ENCODE measurements at places on chromosomes 4 and X.

DNA sequence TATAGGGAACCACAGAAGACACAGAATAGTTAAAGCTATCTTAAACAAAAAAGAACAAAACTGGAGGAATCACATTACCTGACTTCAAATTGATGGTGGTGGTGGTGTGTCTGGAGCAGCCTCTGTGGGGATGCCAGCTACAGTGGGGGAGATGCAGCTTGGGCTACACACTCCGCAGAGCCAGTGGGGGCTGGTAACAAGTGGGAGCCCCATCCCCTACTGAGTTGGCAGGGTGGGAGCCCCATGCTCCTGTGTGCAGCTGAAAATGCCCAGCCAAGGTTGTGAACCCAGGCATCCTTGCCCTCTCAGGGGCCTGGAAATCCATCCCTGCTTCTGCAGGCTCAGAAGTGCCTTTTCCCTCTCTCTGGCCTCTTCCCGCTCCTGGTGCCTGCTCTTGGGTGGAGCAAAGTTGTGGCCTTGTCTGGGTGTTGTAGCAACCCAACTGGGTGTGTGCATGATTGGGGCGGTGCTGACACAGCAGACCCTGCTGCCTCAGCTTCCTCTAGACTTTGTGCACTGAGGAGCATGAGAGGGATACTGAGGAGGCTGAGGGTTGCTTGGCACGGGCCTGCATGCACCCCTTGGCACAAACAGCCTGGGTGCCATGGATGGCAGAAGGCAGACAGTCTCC, 38.9 kb downstream of the SH3BGRL start:
- DNase-seq: no peak

DNA sequence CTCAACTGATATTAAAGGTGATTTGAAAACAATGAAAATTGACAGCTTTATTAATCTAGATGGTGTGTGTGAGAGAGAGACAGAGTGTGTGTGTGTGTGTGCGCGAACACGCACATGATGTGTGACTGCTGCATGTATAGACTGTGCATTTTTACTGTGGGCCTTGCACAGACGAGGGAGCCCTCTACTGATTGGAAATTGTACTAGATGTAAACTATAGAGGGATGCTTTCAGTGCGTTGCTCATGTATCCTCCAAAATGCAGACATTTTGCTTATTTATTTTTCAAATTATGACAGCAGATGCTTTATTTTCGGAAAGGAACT, 168.4 kb upstream of the GK2 start:
- DNase-seq: peak; percentile 67

- no peak for DNase-seq
These were observed 31.6 kb upstream of the PPP1R2C start for GRCh38 chrX:42809569-42809968.

DNA sequence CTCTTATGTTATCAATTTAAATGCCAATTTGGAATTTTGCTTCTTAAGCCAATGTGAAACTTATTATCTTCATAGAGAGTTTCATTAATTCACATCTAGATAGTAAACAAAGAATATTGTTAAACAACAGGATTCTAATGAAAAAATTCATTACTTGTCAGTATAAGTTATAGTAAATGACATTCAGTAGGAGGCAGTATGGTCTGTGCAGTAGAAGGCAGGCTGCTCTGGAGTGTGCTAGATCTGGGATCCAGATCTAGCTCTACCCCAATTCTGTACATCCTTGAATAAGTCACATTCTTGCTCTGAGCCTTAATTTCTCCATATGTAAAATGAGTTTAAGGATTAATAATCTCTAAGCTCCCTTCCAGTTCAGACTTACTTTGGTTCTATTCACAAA, 202.7 kb upstream of the POU3F4 start:
- no peak for DNase-seq

- no peak for DNase-seq
These were observed 78.8 kb downstream of the SEL1L3 start for GRCh38 chr4:25783943-25784342.

GRCh38 chr4:61332693-61333092, 132.6 kb downstream of the ADGRL3 start:
- DNase-seq: no peak

- no peak for DNase-seq
These were observed 122.4 kb upstream of the HAND2 start for GRCh38 chr4:173652283-173652931.

DNA sequence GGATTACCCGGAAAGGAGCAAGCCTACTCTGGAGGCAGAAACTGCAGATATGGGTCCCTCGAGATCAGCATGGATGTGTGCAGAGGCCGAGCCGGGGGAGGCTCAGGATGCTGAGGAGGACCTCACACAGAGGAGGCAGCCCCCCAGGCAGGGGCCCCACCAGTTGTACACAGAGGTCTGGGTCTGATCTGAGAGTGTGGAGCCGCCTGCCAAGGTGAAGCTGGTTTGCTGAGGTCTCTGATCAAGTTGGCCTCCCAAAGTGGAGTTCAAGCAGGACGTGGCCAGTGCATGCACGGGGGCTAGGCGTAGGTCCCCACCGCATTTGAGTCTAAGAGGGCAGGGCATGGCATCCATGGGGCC, 35.0 kb downstream of the ACOX3 start:
- DNase-seq: no peak

- DNase-seq: no peak
These were observed 233.3 kb downstream of the NDST4 start for GRCh38 chr4:114879916-114880669.

- DNase-seq: no peak
These were observed 1.4 kb upstream of the FUNDC1 start for GRCh38 chrX:44544036-44544435.

DNA sequence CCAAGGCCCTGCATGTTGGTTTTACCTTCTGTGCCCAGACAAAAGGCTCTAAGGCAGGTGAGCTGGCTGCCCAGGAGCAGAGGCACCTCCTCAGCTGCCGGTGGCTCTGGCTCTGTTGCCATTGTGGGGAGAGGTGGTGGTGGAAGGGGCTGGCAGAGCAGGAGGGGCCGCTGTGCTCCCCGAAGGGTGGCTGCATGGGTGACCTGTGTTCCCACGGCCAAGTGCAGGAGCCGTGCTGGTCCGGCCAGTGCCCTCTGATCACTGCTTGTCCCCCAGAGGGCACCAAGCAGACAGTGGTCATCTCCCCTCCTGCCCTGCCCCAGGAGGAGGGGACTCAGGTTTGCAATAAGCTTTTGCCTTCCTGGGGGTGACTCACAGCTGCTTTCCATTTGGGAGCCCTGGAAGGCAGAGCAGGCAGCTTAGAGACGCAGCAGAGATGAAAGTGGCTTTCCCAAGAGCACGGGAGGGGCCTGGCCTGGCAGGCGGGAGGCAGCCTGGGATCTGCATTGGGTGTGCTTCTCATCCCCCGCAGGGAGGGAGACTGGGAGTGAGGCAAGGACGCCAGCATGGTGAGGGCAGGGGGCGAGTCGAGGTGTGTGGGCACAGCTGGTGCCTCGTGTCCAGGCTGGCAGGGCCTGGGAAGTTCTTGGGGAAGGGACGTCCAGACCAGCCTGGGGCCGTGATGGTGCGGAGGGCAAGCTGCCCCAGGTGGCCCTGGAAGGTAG, 28.7 kb downstream of the DOK7 start:
- DNase-seq: no peak

DNA sequence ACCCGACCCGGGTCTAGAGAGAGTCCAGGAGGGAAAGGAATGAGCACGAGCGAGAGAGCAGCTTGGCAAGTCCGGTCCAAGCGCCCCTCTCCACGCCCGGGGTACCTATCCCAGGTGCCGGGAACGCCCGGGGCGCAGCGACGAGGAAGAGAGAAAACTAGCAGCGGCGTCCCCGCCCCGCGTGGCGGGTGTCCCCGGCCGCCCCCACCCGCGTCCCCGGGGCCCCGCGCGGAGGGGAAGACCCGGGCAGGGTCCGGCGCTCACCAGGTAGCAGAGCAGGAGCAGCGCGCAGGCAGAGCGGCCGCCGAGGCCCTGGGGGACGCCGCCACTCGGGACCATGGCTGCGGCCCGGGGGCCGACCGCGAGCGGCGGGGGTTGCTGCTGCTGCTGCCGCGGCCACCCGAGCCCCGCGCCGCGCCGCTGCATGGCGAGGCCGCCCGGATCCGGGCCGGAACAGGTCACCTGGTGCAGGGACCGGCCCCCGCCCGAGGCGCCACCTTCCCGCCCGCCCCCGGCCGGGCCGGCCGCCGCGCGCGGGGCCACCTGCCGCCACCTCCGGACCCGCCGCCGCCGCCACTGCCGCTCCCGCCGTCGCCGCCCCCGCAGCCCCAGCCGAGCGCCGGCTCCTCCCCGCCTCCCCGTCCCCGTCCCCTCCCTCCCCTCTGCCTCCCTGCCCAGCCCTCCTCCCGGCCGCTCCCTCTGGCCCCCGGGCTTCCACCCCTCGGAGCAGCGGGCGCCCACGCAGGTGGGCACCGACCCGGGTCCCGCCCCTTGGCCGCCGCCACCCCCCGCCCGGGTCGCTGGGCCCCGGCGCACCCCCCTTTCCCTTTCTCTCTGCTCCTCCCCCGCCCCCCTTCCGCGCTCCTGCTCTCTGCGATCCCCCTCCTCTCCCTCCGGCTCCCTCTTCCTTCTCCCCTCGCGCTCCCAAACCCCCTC, at the start of gene SEL1L3:
Gene SEL1L3, minus strand, starts transcription at position 578 of the 936 bp plus-strand sequence. Its CDS starts 152 bp downstream, at position 426.
- no peak for DNase-seq

- no peak for DNase-seq
These were observed 304.8 kb downstream of the QDPR start for GRCh38 chr4:17206829-17207801.

- DNase-seq: no peak
These were observed 9.0 kb downstream of the TCEAL1 start for GRCh38 chrX:103637604-103638338.

GRCh38 chr4:55866973-55867574, 13.6 kb downstream of the EXOC1 start:
- DNase-seq: peak; percentile 59

- DNase-seq: no peak
These were observed 84.0 kb downstream of the PHKA2 start for GRCh38 chrX:18899796-18900380.

GRCh38 chr4:15188605-15189539, 186.6 kb downstream of the CPEB2 start:
- DNase-seq: no peak

DNA sequence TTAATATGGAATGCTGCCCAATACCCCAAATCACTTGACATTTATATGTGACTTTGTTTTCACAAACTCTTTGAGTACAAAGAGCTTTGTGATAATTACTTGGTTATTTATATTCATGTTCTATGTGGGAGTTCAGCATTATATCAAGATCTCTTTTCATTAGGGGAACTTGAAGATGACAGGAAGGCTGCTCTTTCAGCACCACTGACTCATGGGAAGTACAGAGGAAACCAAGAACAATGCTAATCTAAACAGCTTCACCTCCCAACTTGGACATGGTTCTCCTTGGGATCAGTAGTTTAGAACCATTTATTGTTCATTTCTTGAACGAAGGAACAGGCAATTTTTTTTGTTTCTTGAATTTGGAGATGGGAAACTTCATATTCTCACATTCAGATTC, 184.0 kb upstream of the AFF2 start:
- no peak for DNase-seq

DNA sequence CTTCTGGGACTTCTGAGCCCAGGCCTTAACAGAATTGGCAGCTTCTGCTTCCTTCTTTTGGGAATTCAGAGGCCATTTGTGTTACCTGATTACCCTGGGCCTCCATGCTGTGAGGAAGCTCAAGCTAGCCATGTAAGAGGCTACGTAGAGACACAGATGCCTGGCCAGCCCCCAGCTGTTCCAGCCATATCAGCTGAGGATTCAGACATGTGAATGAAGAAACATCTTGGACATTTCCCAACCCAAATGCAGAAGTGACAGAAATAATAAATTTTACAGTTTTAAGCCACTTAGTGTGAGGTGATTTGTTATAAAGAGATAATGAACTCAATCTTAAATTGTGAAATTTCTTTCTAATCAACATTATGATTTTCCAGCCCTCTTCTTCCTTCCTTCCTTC, 18.7 kb upstream of the ZNF827 start:
- DNase-seq: no peak

- DNase-seq: no peak
These were observed 28.3 kb downstream of the ZFYVE28 start for GRCh38 chr4:2390146-2390545.

GRCh38 chrX:31228909-31229308, 157.1 kb upstream of the FTHL17 start:
- DNase-seq: no peak

- DNase-seq: no peak
These were observed 69.4 kb upstream of the SORBS2 start for GRCh38 chr4:185881430-185881829.

DNA sequence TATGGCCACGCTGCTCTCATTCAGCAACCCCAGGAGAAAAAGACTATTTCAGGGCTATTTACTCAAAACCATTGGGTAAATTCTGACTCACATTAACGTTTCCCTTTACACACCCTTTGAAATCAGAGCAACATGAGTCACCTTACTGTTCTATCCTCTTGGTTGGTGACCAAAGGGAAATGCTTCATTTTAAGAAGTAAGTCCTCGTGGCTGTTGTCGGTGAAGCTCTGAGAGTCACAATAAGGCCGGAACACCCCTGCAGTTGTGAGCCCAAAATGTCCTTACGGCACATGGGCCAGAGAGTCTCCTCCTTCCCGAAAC, 56.3 kb upstream of the SPRY1 start:
- no peak for DNase-seq

All from Jurkat, Clone E6-1 (cell line).